Nasal cavity respiratory epithelium epithelial cell of viscerocranial mucosa (primary cell): ENCODE measurements at places on chromosomes 6 and 20. TPM values are rescaled to one million over a fixed set of nuclear protein-coding genes. Genes with fewer than 3 reads are reported as not detected.

The SLC32A1 gene
- not detected in 2 replicates for total RNA-seq

The PLA2G7 gene
- total RNA-seq = under 0.01 and 0.28 TPM in 2 replicates

The CABLES2 gene
- total RNA-seq = 1.0 and 3.2 TPM in 2 replicates

The ADAM33 gene
- total RNA-seq = not detected in 2 replicates

The MLN gene
- not detected in 2 replicates for total RNA-seq

The BPIFB1 gene
- total RNA-seq = 3.3 TPM in 1 of 2 replicates, not detected in the other

The CCN6 gene
- not detected in 2 replicates for total RNA-seq

The SIRPB2 gene
- under 0.01 and 0.21 TPM in 2 replicates for total RNA-seq

The BHLHE23 gene
- not detected in 2 replicates for total RNA-seq

The GNAS-AS1 gene
- under 0.01 and 0.28 TPM in 2 replicates for total RNA-seq

The TAGAP gene
- 0.34 and 0.43 TPM in 2 replicates for total RNA-seq

The CD109 gene
- total RNA-seq = 26.3 and 152 TPM in 2 replicates

The GLYATL3 gene
- total RNA-seq = not detected in 2 replicates

The CCR6 gene
- not detected in 2 replicates for total RNA-seq
